Fibroblast of mammary gland (primary cell): ENCODE measurements at places on chromosomes 4 and X.

DNA sequence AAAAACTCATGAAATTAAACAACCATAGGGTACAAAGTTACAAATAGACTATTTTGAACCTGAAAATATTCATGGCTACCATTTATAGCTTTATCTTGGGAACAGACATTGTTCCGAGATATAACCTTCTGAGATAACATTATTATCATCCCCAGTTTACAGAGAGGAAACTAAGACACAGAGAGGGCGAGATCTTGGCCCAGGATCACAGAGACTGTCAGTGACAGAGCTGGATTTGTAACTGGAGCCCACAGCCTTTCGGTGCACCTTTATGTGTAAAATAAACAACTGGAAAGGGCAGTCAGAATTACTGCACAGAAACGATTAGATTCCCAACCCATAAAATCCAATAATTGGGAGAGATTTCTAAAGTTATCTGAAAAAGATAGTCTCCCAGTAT, 28.4 kb downstream of the KLF3 start:
- no peak for DNase-seq

- DNase-seq, result peak; percentile 52
Measured at GRCh38 chrX:31590581-31591114, 518.8 kb upstream of the FTHL17 start.

DNA sequence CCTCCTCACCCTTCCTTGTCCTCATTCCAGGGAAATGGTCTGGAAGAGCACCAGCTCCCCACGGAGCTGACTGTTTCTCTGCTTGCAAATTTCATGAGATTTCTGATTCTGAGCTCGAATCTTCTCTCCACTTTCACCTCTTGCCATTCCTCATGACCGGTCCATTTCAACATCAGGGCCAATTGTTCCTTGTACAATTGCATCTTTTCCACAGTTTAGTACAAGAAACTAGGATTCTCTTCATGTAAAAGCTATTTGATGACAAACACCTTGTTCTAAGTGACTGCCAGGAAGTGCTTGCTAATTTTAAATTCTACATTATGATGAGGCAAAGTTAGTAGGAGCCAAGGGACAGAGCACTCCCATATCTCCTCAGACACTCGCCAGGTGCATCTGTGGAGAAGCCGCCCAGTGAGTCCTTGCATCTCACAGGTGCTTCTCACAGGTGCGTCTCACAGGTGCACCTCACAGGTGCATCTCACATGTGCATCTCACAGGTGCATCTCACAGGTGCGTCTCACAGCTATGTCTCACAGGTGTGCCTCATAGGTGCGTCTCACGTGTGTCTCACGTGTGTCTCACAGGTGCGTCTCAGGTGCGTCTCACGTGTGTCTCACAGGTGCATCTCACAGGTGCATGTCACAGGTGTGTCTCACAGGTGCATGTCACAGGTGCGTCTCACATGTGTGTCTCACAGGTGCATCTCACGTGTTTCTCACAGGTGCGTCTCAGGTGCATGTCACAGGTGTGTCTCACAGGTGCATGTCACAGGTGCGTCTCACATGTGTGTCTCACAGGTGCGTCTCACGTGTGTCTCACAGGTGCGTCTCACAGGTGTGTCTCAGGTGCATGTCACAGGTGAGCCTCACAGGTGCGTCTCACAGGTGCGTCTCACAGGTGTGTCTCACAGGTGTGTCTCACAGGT, 3.0 kb upstream of the PDE6B start:
- peak; percentile 19 for DNase-seq

DNA sequence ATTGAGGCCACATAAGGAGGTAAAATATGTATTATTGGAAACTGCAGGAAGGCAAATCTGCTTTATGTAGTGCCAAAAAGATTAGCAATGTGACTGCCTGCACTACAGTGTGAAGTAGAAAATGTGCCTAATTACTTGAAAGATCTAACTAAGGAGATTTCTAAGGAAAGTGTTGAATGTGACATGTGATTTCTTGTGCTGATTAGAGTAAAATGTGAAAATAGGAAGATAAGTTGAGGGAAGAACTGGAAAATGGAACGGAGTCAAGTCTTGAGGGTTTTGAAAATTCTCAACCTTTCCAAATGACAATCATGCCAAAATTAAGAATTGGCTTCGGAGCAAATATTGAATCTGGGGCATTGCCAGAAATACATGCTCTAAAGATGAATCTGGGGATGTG, 209.5 kb upstream of the SPOCK3 start:
- no peak for DNase-seq

GRCh38 chr4:19472666-19473065, 779.0 kb upstream of the SLIT2 start:
- DNase-seq, result no peak

- no peak for DNase-seq
Measured at GRCh38 chrX:71616672-71617529, 1.4 kb downstream of the CXCR3 start.

- DNase-seq, result peak; percentile 78
Measured at GRCh38 chr4:128715616-128716015, 93.9 kb upstream of the JADE1 start.

DNA sequence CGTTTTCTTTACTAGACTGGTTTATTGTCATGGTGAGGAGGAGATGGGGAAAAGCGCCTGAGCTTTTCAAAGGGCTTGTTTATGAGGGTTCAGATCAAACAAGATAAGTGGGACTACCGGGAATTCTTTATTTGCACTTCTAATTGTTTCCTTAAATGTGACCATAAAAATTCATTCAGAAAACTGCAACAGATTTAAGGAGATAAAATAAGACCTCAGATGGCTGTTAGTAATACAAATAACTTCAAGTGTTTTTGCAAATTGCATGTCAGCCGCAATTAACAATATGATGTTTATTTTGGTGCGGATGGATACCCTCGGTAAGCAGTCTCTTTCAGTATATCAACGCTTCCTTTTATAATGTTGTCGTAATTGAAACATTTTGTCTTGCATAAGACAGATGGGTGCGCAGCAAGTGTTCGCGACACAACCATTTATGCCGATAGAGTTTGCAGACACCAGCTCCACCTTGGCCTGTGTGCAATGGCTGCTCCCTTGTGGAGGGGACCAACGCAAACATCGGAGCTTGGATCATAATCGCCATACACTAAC, 151.0 kb downstream of the C4orf33 start:
- no peak for DNase-seq

- DNase-seq, result no peak
Measured at GRCh38 chr4:95153182-95153581, 395.4 kb downstream of the BMPR1B start.

- no peak for DNase-seq
Measured at GRCh38 chr4:93084599-93085305, 743.8 kb upstream of the ATOH1 start.
